ENCODE measurements at places on chromosomes 2 and 18.

- no peak for DNase-seq
Measured at GRCh38 chr2:72108121-72108520, 39.5 kb downstream of the CYP26B1 start.

DNA sequence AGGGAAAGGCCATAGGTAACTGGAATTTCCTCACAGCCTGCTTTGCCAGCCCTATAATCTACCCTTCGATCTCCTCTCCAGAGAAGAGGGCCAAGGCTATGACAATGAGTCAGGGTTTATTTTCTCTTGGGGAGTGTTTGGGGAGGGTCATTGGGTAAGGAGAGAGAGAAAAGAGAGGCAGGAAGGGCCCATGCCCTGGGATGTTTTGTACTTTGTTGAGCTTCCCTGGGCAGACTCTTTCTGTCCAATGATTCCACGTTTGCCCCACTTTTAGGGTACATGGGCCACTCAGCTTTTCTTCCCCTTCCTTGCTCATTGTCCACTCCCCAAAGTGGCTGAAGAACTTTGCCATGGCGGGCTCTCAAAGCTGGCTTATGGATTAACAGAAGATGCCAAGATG lies 224.2 kb downstream of the ALK start:
- DNase-seq, result no peak

- DNase-seq, result no peak
Measured at GRCh38 chr2:84652431-84652830, 136.1 kb downstream of the DNAH6 start.

DNA sequence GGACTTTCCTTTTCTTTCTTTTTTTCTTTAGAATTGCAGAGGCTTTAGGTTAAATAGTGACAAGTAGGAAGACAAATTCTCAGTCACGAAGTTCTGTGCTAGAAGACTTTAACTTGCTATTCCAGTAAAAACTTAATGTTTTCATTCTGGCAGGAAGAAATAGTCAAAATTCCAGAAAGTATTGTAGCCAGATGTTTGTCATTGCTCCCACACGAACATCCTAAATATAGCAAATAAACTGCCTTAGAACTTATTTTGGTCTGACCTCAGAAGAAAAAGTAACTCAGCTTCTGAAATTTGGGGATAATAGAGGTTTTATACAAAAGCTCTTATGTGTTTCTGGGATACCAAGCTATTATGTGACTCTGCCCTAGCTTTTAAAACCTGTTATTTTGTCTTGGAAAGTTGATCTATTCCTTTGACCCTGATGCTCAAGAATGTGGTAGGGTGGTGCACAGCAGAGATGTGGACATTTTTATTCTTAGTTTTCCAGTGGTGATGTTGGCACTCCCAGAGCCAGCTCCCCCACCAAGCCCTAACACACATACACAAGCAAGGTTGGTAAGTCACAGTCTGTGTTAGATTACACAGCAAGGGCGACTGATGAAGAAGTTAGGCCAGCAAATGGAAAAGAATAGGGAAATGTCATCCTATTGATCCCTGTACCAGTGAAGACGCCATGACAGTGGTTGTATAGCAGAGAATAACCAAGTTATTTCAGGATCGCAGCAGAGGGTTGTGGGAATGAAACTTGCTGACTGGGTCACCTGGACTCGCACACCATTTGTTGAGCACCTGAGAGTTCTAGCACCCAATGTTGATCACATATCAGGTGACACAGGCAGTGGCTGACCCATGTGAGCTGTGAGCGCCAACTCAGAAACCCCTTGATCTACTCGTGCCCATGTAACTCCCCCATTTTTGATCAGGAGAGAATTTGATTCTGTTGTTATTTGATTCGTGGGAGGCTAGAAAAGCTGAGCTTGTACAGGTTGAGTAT lies 23.7 kb downstream of the FARP2 start:
- DNase-seq, result no peak

DNA sequence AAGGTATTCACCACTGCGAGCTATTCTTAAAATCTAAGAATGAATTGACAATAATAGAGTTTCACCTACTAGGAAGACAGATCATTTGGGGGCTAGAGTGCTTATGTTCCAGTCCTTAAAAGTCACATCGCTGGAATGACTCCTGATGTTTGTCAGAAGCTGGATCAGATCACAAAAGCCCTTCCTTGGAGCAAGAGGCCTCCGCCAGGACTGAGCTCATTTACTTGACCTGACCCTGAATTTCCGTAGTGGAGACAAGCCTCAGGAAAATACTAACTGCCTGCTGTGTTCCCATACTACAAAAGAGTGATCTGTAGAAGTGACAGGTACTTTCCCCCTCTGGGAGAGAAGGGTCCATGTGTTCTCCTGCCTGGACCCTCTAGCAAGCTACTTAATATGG lies 483.9 kb downstream of the DPP10 start:
- DNase-seq, result no peak

GRCh38 chr2:18602298-18602697 lies 12.9 kb upstream of the NT5C1B start:
- DNase-seq, result no peak

GRCh38 chr2:164028814-164029534 lies 293.2 kb upstream of the FIGN start:
- no peak for DNase-seq

DNA sequence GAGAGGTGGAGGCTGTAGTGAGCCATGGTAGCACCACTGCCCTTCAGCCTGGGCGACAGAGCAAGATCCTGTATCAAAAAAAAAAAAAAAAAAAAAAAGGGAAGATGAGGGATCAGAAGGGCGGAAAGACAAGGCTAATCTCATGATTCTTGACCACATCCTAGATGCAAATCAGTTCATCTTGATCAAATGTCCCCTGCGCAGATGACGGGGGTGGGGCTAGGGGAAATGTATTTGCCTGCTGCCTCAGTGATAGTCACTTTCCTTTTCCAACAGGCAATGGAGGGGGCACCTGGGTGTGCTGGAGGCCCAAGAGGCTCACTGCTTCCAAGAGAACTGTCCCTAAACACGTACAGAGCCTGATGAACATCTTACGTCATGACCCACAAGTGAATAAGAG lies 3.7 kb upstream of the EMILIN2 start:
- no peak for DNase-seq

DNA sequence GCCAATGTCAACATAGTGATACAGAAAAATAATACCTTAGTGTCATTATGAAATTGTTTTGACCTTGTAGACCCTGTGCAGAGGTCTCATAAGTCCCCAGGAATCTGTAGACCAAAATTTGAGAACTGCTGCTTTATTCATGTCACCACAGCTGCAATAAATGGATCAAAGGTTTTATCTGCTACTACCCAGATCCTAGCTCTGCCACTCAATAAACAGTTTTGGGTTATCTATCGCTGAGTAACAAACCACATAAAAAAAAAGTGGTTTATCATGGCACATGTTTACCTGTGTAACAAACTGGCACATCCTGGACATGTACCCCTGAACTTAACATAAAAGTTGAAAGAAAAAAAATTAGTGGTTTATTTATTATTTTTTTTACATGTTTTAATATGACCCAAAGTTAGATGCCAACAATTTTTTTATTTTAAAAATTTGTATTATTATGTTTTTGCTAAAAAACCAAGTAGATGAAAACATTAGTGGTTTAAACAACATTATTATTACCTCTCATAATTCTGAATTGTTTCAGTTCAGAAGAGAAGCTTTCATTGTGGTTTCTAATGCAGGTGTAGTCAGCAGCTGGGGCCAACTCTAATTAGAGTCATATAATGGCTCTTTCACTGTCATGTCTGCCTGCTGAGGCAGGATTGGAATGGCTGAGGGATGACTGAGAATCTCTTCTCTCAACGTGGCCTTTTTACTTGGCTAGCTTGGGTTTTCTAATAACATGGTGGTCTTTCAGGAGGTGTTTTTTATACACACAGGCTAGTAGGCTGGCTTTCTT lies 103.3 kb upstream of the SLC38A11 start:
- DNase-seq, result no peak

DNA sequence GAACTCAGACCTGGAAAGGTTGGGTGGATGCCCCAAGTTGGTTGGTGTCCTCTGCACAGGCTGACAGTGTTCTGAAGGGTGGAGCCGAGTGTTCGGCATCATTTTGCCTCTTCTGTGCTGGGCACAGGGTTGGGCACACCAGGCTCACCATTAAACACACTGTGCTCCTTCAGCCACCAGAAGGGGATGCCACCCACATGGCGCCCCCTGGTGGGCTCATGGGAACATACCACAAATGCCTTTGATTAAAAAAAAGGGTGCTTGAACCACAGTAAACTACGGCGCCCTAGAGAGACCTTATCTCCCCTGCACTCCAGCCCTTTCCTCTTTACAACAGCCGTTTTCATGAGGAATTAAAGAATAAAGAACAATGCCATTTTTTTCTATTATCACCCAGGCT lies 89.4 kb downstream of the CELF4 start:
- DNase-seq, result peak; percentile 15

- DNase-seq, result no peak
Measured at GRCh38 chr2:74573747-74574562, 19.4 kb downstream of the DOK1 start.

- DNase-seq, result no peak
Measured at GRCh38 chr2:3952866-3953516, 249.6 kb downstream of the DCDC2C start.

- no peak for DNase-seq
Measured at GRCh38 chr2:48695991-48696390, 59.5 kb downstream of the LHCGR start.

DNA sequence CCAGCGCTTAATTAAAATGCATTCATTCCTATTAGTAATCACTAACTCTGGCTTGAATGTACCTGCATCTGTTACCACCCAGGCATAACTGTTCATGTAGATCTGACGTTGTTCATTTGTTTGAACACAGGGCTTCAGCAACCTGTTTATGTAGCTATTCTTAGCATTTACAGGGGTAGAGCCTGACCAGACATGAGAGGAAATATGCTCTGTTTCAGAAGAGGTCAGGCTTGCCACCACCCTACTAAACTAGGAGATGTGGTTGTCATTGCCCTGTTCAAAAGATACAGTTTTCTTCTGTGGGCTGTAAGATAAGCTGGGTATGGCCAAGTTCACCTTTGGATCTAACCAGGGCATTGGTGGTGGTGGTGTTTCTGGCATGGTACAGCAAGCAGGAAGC lies 8.8 kb downstream of the MGAT5 start:
- DNase-seq, result no peak

DNA sequence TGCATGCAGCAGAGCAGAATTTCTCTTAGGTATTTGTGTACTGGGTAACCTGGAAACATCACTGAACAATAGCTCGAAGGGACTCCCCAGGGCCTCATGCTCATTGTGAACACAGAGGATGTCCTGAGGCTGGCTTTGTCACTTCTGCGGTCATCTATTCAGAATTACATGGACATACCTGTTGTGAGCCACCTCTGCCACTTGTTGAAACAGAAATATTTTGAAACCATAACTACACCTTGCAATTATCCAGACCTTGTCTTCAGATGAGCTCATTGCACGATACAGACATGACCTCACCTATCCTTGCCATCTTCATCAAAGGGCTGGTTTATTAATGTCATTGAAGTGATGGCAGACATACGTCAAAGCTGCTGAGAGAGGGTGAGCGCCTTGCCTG lies 23.4 kb upstream of the CREG2 start:
- DNase-seq, result peak; percentile 62

- no peak for DNase-seq
Measured at GRCh38 chr2:119523383-119523951, 816 bp downstream of the SCTR start.

- peak; percentile 17 for DNase-seq
Measured at GRCh38 chr2:121245120-121245820, 39.7 kb downstream of the TFCP2L1 start.

DNA sequence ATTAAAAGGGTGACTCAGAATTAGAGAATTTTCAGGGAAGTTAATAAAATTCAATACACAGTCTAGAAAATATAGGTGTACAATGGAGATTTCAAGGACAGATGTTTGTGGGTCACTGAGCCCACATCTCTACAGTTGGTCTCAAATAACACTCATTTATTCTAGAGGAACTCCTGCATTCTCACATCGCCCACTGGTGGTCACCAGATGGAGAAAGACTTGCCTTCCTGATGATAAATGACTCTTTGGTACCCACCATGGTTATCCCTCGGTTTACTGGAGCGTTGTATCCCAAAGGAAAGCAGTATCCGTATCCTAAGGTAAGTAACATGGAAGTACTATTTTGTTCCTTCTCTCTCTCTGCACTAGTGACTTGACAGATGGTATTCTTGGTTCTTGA lies 1297.1 kb downstream of the DPP10 start:
- peak; percentile 10 for DNase-seq

DNA sequence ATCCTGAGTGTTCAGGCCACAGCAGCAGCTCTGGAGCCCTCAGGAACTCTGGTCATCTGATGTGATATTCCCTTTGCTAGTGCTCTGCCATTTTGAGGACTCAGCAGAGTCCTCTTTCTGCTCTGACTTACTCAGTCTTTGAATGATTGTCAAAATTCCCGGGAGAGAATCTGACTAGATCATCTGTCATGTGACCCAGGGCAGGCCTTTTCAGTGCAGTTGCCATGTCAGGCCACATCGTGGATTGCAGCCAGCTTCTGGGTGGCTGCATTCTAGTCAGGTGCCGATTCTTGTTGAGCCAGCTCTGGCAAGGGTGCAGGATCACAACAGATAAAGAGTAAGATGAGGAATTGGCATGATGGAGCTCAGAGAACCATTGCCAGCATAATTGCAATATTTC lies 795.6 kb downstream of the CPS1 start:
- no peak for DNase-seq

- DNase-seq, result no peak
Measured at GRCh38 chr2:215361211-215361875, 49.5 kb downstream of the ATIC start.

GRCh38 chr2:107259408-107260195 lies 373.6 kb upstream of the ST6GAL2 start:
- DNase-seq, result no peak

- no peak for DNase-seq
Measured at GRCh38 chr2:79393107-79393685, 119.7 kb upstream of the CTNNA2 start.

- DNase-seq, result no peak
Measured at GRCh38 chr2:145546091-145546490, 1026.2 kb upstream of the ZEB2 start.

GRCh38 chr18:30852980-30853379 lies 189.6 kb downstream of the DSC3 start:
- DNase-seq, result no peak

- no peak for DNase-seq
Measured at GRCh38 chr2:12457831-12458230, 258.9 kb upstream of the TRIB2 start.

DNA sequence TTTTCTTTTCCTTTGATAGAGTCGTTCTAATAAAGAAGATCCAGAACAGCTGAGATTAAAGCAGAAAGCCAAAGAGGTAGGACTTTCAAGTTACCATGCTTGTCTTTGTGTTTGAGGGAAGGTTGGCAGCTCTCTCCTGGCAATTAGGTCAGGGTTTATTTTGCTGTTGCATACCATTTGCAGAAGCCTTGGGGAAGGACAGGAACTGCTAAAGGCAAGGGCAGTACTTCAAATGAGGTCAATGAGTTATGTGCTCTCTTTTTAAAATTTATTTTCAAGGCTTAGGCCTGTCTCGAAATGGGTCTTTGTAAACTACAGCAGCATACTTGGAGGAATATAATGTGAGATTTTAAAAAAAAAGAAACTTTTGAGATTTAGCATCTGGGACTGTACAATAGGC lies 108.9 kb downstream of the TAF4B start:
- DNase-seq, result no peak
